A549 treated with DMSO at 1 μM for 4 hours (cell line): ENCODE measurements at places on chromosomes 2 and 18. TPM values are rescaled to one million over a fixed set of nuclear protein-coding genes. Genes with fewer than 3 reads are reported as not detected.

The FIGN gene
- 1.6 to 3.3 TPM (median 2.2 TPM) in 5 replicates for total RNA-seq

The MFSD2B gene
- 0.15 to 0.31 TPM (median 0.17 TPM) in 5 replicates for total RNA-seq

The SCYGR4 gene
- not detected in 5 replicates for total RNA-seq

The CIB4 gene
- 0.16 to 0.31 TPM (median 0.26 TPM) in 3 of 5 replicates, not detected in the others for total RNA-seq

The CEBPZ gene
- total RNA-seq = 73.5 to 86.2 TPM (median 81.7 TPM) in 5 replicates

The RFTN2 gene
- total RNA-seq = not detected in 5 replicates

The MAL gene
- 0.16 to 0.23 TPM in 2 of 5 replicates, not detected in the others for total RNA-seq

The LYPD6B gene
- not detected in 5 replicates for total RNA-seq

The PDE6D gene
- 19.2 to 24.1 TPM (median 23.8 TPM) in 5 replicates for total RNA-seq

The ASTL gene
- total RNA-seq = not detected in 5 replicates

The TMEM163 gene
- 0.08 to 0.15 TPM (median 0.12 TPM) in 4 of 5 replicates, not detected in the other for total RNA-seq

The SPATA3 gene
- total RNA-seq = not detected in 5 replicates

The RNF125 gene
- total RNA-seq = 0.24 to 0.53 TPM (median 0.35 TPM) in 5 replicates

The LRRTM4 gene
- total RNA-seq = not detected in 5 replicates

The LRRC30 gene
- not detected in 5 replicates for total RNA-seq

The PSMA8 gene
- total RNA-seq = not detected in 5 replicates

The RUFY4 gene
- total RNA-seq = not detected in 5 replicates
